Suprapubic skin (tissue), 4 donors: ENCODE measurements at places on chromosomes 5 and 9. TPM values are rescaled to one million over a fixed set of nuclear protein-coding genes. Genes with fewer than 3 reads are reported as not detected.

Gene C6
- 4.3 TPM for total RNA-seq

Gene CDH6
- total RNA-seq: 0.93 TPM

Gene TAF11L10
- not detected for total RNA-seq

Gene TMEM174
- total RNA-seq: not detected

Gene HTR4
- 1.6 TPM for total RNA-seq

Gene CCDC192
- total RNA-seq: 2.0 TPM

Gene LECT2
- not detected for total RNA-seq

Gene SLC4A9
- 0.56 TPM for total RNA-seq

Gene VAV2
- total RNA-seq: 6.4 TPM

Gene ITGA2
- 32.7 TPM for total RNA-seq

Gene ARSI
- 3.3 TPM for total RNA-seq

Gene TIGD6
- total RNA-seq: 4.8 TPM

Gene CCL19
- 5.4 TPM for total RNA-seq

Gene ALAD
- total RNA-seq: 53.9 TPM

Gene QRFP
- not detected for total RNA-seq

Gene BNIP1
- total RNA-seq: 11.1 TPM

Gene HRCT1
- total RNA-seq: 3.0 TPM

Gene LCN2
- 36.6 TPM for total RNA-seq

Gene SUB1
- total RNA-seq: 128 TPM

Gene TMC1
- total RNA-seq: not detected

Gene MYORG
- 5.7 TPM for total RNA-seq

Gene SH3GL2
- total RNA-seq: not detected

Gene HAVCR1
- total RNA-seq: not detected

Gene FCN2
- total RNA-seq: not detected

Gene PRRX2
- total RNA-seq: 16.8 TPM

Gene SPATA6L
- 1.2 TPM for total RNA-seq

Gene NOXA1
- 2.2 TPM for total RNA-seq

Gene TNPO1
- 55.1 TPM for total RNA-seq

Gene IER5L
- total RNA-seq: 4.3 TPM

Gene GPR150
- 0.48 TPM for total RNA-seq
